ENCODE measurements at places on chromosomes 2 and 18. TPM values are rescaled to one million over a fixed set of nuclear protein-coding genes. Genes with fewer than 3 reads are reported as not detected.

DNA sequence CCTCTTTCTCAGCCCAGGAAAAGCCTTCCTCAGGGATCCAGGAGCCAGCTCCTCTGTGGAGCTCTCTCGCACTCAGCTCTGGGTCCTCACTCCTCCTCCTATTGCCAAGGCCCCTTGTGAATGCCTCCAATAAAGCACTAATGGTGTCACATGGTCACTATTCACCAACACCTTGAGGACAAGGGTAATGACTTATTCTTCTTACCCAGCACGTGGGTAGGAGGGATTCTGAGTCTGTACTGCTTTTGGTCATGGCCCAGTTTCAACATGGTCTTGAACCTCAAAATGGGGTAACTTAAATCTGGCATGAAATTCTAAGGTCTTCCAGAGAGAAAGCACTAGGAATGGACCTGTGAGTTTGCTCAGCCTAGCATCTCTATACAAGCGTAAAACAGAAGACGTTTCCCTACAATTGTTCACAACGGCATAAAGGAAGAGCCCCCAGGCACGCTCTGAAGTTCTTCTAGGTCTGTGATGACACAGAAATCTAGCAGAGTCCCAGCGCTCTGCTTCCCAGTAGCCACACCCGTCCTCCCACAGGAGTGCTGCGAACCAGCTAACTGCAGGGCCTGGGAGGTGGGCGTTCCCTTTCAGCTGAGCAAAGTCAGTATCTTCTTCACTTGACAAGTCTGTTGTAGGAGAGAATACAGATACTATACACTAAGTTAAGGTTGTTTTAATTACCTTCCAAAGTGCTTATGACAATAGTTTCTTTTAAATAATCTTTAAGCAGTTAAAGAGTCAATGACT is 14.6 kb upstream of the KIDINS220 start:
- H3K4me1 ChIP-seq, result no peaks in the 10 kb centered on the region
- no peak overlapping the region for H3K27ac ChIP-seq
- no peak overlapping the region for H3K4me3 ChIP-seq
- DNase-seq, result no peak
- H3K36me3 ChIP-seq, result no peaks in the 10 kb centered on the region

DNA sequence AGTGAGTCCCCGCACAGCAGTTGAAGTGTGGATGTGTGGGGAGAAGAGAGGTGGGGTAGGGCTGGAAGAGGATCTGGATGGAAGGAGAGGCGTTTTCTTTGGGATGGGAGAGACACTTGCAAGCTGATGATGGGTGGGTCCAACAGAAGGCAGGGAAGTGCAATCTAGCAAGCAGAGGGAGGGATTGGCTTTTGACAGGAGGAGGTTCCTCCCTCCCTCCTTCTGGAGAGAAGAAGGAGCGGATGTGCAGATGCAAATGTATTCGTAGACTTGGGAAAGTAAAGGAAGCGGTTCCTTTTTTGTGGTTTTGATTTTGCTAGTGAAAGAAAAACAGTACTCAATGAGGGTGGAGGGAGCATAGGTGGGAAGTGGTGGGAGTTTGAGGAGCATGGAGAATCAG is 48.9 kb downstream of the LAMA3 start:
- no peak overlapping the region for H3K4me3 ChIP-seq
- H3K4me1 ChIP-seq, result peaks cover 14% of the 10 kb centered on the region
- no peaks in the 10 kb centered on the region for H3K36me3 ChIP-seq
- no peaks in the 10 kb centered on the region for H3K27me3 ChIP-seq
- DNase-seq, result no peak
- no peak overlapping the region for H3K27ac ChIP-seq

- H3K36me3 ChIP-seq, result no peaks in the 10 kb centered on the region
- H3K27ac ChIP-seq, result no peak overlapping the region
- H3K4me3 ChIP-seq, result no peak overlapping the region
- no peak for DNase-seq
- no peaks in the 10 kb centered on the region for H3K27me3 ChIP-seq
Observed at GRCh38 chr2:38214209-38214717, 138.3 kb upstream of the CYP1B1 start.

DNA sequence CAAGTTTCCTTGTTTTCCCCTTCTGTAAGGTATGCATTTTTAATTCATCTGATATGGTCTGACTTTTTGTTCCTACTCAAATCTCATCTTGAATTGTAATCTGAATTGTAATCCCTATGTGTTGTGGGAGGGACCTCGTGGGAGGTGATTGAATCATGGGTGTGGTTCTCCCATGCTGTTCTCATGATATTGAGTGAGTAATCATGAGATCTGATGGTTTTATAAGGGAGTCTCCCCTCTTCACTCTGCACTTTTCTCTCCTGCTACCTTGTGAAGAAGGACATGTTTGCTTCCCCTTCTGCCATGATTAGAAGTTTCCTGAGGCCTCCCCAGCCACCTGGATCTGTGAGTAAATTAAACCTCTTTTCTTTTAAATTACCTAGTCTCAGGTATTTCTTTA is 476.1 kb downstream of the LPIN1 start:
- no peak overlapping the region for H3K4me3 ChIP-seq
- no peak overlapping the region for H3K27ac ChIP-seq
- H3K27me3 ChIP-seq, result no peaks in the 10 kb centered on the region
- no peaks in the 10 kb centered on the region for H3K4me1 ChIP-seq

- no peak overlapping the region for H3K4me3 ChIP-seq
- peaks cover 40% of the 10 kb centered on the region for H3K4me1 ChIP-seq
- peak overlapping the region; percentile 30 for H3K27ac ChIP-seq
- DNase-seq, result peak; percentile 94
- H3K27me3 ChIP-seq, result no peaks in the 10 kb centered on the region
Observed at GRCh38 chr2:134118279-134119116, 135.4 kb upstream of the MGAT5 start.

The PSTPIP2 gene
- 10.2 TPM for total RNA-seq

GRCh38 chr2:46650556-46651001 is 171.2 kb downstream of the TMEM247 start:
- H3K4me1 ChIP-seq, result peaks cover 7% of the 10 kb centered on the region
- no peak for DNase-seq
- H3K4me3 ChIP-seq, result no peak overlapping the region
- H3K27me3 ChIP-seq, result no peaks in the 10 kb centered on the region

- H3K4me1 ChIP-seq, result peaks cover 68% of the 10 kb centered on the region
- DNase-seq, result no peak
- no peak overlapping the region for H3K27ac ChIP-seq
- no peak overlapping the region for H3K4me3 ChIP-seq
- no peaks in the 10 kb centered on the region for H3K27me3 ChIP-seq
Observed at GRCh38 chr2:237727363-237727762, 71.2 kb upstream of the RBM44 start.

DNA sequence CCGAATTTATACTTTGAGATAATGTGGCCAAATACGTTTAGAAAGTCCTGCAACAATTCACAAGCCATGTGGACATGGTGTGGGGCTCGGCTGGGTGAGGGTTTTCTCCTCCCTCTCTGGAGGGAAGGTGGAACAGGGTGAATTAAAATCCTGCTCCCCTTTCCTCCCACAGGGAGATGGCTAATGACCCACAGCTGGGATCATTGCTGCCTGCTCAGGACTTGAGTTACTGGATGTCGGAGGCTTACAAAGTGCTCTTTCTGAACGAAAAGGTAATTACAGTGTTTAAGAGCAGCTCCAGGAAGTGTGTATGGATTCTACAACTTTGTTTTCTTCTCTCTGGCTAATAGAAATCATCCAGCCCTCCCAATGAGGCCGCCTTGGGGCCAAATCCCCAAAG is 97.9 kb upstream of the ALKAL2 start:
- H3K4me1 ChIP-seq, result no peaks in the 10 kb centered on the region
- no peak for DNase-seq
- H3K27me3 ChIP-seq, result no peaks in the 10 kb centered on the region
- H3K4me3 ChIP-seq, result no peak overlapping the region
- no peak overlapping the region for H3K27ac ChIP-seq

GRCh38 chr2:196987649-196988364 is 61.3 kb upstream of the PGAP1 start:
- DNase-seq, result no peak
- no peaks in the 10 kb centered on the region for H3K36me3 ChIP-seq
- peak overlapping the region; percentile 36 for H3K27ac ChIP-seq
- H3K4me3 ChIP-seq, result no peak overlapping the region
- H3K4me1 ChIP-seq, result peaks cover 12% of the 10 kb centered on the region

The ATP8B1 gene
- total RNA-seq, result 27.1 TPM

- H3K27ac ChIP-seq, result no peak overlapping the region
- no peak for DNase-seq
- H3K36me3 ChIP-seq, result no peaks in the 10 kb centered on the region
- H3K4me3 ChIP-seq, result no peak overlapping the region
- no peaks in the 10 kb centered on the region for H3K4me1 ChIP-seq
Observed at GRCh38 chr18:41714872-41715271, 240.2 kb upstream of the PIK3C3 start.

- no peaks in the 10 kb centered on the region for H3K27me3 ChIP-seq
- no peaks in the 10 kb centered on the region for H3K36me3 ChIP-seq
- no peak for DNase-seq
- H3K4me3 ChIP-seq, result no peak overlapping the region
- no peaks in the 10 kb centered on the region for H3K4me1 ChIP-seq
Observed at GRCh38 chr18:61127714-61128467, 205.3 kb upstream of the CDH20 start.

- DNase-seq, result no peak
- H3K4me3 ChIP-seq, result no peak overlapping the region
Observed at GRCh38 chr18:79248495-79249060, 147.2 kb upstream of the NFATC1 start.

The FOXD4L1 gene
- 0.43 TPM for total RNA-seq

The UGT1A8 gene
- not detected for total RNA-seq

The CYP27A1 gene
- 130 TPM for total RNA-seq

Data from upper lobe of left lung (tissue), 6 donors.